Non-pigmented ciliary epithelial cell (primary cell): ENCODE measurements at places on chromosomes 2 and 18.

- DNase-seq: no peak
Measured at GRCh38 chr2:26978061-26978596, 7.7 kb downstream of the MAPRE3 start.

DNA sequence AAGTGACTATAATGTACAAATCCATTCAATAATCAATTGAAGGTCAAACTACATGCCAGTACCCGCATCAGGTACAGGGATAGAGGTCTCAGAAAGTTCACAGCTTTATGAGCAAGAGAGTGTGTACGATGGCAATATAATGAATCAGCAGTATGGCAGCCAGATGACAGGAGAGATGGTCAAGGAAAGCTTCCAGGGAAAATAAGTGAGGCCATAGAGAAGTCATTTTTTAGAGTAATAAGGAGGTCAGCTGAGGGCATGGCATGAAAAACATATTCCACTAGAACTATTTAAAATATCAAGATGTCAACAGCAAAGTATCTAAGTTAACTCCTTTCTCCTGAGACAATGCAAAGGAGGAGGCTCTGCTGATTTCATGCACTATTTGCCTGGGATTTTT is 108.0 kb downstream of the SLC8A1 start:
- peak; percentile 64 for DNase-seq

DNA sequence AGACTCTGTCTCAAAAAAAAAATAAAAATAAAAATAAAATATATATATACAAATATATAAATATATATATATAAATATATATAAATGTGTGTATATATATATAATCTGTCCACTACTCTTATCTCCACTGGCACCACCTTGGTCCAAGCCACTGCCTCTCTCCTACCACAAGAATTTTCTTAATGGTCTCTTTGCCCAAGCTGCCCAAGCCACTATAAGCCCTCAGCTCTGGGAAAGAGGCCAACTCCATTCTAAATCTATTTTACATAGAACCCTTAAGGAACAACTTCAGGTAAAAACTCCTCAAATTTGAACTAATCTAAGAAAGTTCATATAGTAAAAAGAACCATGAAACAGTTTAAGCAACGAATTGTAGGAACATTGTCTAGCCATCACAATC is 45.6 kb upstream of the GREB1L start:
- no peak for DNase-seq

DNA sequence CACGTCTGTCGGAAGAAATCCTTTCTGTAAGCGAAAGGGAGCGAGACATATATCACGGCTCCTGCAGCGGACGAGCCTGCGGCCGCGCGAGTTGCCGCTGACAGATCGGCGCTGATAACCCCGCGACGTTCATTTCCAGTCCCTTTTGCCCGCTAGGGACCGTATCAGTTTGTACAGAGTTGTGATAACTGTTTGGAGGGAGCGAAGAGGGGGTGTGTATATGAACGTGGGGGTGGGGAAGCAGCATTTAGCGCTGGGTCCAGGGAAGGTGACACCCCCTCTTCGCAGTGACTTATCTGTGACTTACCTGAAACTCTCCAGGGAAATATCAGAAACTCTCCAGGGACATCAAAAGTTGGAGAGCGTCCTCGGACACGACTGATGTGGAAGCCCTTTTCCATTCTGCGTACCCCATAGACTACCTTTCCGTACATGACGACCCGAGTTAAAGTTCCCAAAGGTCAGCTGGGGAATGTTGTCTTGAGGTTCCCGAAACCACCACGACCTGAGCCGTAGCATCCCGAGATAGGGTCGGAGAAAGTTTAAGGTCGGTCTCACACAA is 948 bp upstream of the GATA6 start:
- no peak for DNase-seq

- DNase-seq: peak; percentile 70
Measured at GRCh38 chr18:22169011-22169888, at the start of gene GATA6. GATA6 (plus strand) TSS chr18:22169589; CDS start chr18:22171145, 1,556 bp downstream.
